ENCODE measurements at places on chromosomes 11 and 22.

DNA sequence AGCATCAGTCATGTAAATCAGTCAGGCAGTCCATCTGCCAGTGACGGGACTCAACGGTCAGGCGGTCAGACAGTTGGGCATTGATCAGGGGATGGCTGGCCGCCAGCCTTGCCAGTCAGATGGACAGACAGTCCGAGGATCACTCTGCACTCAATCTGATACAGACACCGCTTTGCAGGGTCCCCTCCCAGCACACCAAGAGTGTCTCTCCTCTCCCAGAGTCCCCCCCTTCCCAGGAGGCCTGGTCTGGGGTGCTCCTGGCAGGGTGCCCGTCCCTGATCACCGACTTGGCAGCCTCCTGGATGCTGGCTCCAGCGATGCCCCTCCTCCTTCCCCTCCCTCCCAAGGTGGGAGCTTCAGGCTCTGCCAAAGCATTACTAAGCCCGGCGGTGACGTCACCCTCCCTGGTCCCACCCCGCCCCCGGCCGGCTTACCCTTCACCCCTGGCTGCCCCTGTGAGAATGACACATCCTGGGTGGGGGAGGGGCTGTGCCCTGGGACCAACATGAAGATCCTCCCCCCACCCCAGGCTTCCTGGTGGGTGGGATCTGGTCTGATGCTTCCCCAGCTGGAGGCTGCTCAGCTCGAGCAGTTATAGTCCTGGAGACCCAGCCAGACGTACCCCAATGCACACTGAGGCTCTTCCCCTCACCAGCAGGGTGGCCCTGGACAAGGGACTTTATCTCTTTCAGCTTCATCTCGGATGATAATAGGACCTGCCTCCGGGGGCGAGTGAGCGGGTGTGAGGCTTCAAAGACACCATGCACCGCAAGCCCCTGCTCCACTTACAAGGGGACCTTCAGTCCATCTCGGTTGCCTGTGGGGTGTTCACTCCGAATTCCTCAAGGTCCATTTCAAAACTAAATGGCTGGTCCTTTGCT lies 69.2 kb downstream of the CD82 start:
- peak; percentile 69 for ATAC-seq

DNA sequence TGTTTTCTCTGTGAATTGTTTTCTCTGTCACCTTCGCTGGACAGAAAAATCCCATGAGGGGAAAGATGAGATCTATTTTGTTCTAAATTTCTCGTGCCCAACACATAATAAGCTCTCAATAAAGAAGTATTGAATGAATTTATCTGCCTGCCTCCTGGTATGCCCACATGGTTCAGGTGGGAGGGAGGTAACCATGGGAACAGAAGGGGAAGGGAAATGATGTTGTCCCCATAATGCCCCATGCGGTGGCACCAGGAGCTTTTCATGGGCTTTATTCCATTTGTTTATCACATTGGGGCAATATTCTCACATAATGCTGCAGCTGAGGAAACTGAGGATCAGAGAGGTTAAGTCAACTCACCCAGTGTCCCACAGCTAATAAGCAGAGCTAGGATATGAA lies 8.7 kb downstream of the USH1C start:
- ATAC-seq = no peak

DNA sequence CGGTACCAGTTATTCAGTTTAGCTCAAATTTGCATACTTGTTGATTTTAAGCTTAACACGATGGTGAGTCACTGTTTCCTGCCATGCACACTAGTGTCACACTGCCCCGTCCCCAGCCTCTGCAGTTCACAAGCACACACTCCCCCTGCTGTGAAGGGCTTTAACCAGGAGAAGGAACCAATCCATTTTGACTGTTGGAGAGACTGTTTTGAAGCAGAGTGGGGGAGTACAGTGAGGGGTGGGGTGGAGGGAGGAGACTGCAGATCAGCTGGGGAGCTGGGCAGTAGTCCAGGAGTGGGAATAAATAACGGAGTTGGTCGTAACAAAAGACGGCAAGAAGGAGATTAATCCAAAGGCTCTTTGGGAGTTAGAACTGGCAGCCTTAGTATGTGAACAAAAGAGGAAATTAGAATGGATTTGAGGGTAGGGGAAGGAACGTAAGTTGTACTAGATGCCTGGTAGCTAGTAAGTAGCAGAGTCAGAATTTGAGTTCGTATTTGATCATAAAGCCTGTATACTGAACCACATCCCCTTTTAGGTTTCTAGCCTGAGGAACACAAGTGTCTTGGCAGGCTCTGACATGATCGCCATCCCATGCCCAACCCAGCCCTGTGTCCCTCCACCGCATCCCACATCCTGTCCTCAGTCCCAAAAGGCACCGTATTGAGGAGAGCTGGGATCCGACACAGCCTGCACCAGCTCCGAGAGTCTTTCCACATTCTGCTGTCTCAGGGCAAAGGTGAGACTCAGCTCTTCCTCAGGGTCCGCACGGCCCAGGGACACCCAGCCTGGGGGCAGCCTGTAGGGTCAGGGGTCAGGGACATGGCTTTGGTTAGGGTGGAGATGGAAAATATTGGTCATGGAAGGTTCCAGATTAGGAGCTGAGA lies 862 bp downstream of the TPP1 start:
- ATAC-seq = peak; percentile 60

- ATAC-seq = peak; percentile 93
These were observed 10.8 kb upstream of the CCDC86 start for GRCh38 chr11:60831143-60831500.

- no peak for ATAC-seq
These were observed 36.9 kb upstream of the SYT13 start for GRCh38 chr11:45322891-45323600.

DNA sequence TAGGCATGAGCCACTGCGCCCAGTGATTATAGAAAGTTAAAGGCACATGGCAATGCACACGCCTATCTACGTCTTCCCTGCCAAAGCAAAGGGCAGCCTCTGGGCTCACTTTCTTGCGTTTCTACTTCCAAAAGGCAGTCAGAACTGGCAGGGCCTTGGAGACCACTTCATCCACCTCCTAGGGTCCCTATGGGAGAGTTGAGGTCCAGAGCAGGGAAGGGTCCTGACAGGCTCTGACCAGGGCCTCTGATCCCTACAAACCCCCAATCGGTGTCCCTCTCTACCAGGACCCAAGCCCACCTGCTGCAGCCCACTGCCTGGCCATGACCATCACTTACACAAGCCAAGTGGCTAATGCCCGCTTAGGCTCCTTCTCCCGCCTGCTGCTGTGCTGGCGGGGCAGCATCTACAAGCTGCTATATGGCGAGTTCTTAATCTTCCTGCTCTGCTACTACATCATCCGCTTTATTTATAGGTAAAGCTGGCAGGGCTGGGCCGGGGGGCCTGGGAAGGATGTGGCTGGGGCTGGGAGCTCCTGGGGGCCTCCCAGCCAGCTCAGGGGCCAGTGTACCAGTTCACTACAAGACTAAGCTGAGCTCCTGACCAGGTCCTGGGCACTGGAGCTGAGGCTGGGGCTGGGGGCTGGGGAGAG lies 1.5 kb downstream of the BEST1 start:
- no peak for ATAC-seq

GRCh38 chr22:44452531-44453420 lies 45.3 kb downstream of the RTL6 start:
- ATAC-seq = no peak

GRCh38 chr22:39242595-39243438 lies 2.0 kb downstream of the PDGFB start:
- no peak for ATAC-seq

DNA sequence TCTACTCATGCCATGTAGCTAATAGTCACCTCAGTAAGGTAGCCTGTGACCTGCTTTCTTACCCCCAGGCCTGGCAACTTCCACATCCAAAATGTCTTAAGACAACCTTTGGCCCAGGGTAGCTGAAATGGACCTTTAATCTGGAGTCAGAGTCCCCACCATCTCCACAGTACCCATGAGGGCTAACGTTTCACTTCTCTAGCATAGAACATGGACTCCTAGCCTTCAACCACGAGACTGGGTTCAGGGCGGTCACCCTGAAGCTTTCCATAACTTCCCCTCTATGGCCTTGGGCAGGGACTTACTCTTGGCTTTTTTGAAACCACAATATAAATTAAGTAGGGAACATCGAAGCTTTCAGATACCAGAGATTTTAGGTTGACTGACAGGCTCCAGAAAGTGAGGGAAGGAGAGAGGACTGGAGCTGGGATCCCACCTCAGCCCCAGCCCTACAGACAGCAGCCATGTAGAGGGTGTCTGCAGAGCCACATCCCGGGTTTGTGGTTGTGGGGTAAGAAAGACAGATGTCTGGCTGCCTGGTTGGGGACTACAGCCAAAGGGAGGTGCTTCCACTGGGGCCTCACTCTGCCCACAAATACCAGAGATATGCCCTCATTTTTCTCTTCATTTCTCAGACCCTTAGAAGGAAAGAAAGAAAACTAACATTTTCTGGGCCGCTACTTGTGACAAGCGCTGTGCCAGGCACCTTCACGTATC lies 2.6 kb downstream of the TBC1D10A start:
- ATAC-seq = no peak

- ATAC-seq = peak; percentile 41
These were observed 58.5 kb downstream of the SLC22A9 start for GRCh38 chr11:63427971-63428508.

GRCh38 chr11:72642884-72643522 lies 31.2 kb downstream of the PDE2A start:
- peak; percentile 59 for ATAC-seq

GRCh38 chr11:110187731-110188130 lies 94.5 kb downstream of the ZC3H12C start:
- ATAC-seq = no peak

GRCh38 chr11:45736424-45736823 lies 68.5 kb upstream of the SLC35C1 start:
- ATAC-seq = peak; percentile 99

DNA sequence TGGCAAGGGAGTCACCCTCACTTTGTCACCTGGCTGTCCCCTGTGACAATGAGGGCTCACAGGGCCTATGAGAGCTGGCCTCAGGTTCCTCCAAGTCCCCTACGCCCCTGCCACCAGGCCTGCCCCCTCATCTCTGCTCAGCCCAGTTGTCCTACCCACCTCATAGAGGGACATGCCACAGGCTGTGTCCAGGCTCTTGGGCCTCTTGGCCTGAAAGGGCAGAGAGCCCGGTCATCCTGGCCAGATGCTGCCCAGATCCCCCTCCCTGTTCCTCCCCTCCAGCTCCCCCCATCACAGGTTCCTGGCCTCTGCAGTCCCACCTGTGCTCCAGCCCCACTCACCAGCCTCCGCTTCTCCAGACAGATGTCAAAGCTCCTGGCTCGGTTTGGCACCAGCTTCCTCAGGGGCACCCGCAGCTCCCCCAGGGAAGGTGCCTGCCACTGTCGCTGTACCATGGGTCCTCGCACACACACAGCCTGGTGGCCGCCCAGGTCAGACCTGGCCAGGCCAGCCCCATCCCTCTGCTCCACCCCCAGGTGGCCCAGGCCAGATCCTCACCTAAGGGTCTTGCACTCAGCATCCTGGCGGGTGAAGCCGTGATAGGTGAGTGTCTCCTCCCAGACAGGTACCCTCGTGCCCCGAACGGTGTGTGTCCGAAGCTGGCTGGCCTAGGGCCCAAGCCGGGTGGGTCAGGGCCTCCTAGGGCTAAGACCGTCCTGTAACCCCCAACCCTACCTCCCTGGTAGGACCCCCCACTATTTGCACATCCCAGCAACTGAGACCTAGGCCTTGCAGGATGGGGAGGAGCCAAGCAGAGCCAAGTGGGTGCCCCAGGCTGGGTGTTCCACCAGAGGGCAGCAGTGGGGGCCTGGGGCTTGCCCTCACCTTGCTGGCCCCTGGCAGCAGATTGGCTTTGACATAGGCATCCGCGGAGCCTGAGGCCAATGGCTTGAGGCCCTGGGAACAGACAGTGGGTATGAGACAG lies 8.3 kb downstream of the NDUFV1 start:
- peak; percentile 62 for ATAC-seq

DNA sequence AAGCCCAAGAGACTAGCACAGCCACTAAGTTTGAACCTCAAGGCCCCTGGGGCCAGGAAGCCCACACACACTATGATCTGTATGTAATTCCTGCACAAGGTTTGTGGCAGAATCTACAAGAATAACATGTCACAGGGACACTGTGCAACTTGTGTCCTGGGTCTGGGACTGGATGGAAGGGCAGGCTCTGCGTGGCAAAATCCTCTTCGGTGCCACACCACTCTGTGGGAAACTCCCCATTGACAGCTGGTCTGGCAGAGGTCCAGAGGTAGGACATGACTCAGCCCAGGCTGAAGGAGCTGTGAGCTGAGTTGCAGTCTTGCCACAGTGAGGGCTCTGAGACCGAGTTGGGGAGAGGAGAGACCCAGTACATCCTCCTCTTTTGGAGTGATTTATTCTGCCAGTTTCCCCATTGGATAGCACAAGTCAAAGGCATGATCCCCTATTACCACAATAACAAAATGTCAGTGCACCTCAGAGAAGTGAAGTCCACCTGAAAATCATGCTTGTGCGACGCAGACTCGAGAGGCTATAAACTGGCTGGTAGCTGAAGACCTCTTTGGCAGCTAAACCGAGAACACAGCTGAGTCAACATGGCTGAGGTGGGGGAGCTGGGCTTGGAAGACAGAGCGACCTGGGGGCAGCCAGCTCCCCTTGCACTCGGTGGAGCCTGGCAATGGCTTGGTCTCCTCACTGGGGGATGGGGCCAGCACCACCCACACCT lies 23.3 kb upstream of the SERPIND1 start:
- peak; percentile 84 for ATAC-seq

DNA sequence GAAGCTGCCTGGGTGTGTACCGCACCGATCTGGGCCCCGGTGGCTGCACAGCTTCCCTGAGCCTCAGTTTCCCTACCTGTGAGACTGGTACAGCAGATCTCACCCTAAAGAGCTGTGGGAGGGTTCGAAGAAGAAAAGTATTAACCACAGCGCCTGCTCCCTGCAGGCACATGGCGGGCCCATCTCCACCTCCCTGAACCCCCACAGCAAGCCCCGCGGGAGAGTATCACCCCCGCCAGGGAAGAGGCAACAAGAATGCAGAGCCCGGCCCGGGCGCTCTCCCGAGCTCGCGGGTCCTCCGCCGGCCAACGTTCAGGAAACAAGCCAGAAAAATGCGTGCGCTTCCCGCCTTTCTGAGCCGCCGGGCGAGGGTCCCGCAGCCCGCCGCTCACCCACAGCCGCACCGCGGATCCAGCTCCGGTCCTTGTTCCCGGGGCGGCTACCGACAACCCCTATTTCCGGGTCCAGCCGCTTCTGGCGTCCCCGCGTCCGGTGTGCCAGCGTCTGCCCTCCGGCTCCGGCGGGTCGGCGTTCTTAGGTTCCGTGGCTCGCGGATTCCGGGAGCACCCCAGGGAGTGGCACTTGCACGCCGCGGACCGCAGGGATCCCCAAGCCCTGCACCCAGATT lies at the start of gene TOP3B:
Gene TOP3B, minus strand, starts transcription at position 450 of the 628 bp plus-strand sequence. CDS start 7,078 bp downstream, outside the sequence.
- peak; percentile 82 for ATAC-seq

GRCh38 chr11:132035766-132036165 lies 665.4 kb downstream of the NTM start:
- no peak for ATAC-seq

GRCh38 chr22:49779853-49780697 lies 47.6 kb downstream of the BRD1 start:
- ATAC-seq = no peak

DNA sequence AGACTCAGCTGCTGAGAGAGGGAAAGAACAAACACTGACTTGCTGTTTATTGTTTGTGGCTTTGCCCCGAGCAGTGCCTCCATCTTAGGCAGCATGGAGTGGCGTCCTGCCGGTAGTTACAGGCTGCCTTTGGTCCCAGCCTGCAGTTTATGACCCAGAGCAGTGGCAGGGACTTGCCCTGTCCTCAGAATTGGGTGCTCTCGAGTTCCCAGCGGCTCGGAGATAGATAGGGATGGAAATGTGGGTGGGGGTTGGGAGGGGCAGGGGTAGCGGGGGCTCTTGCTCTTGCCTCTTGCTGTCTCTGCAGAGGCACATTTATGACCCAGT lies 3.1 kb downstream of the ALX4 start:
- ATAC-seq = no peak

All from esophagus mucosa (tissue), 1 donor.